ENCODE measurements at places on chromosomes 16 and 17.

- no peak for DNase-seq
Observed at GRCh38 chr17:68498479-68499326, 13.5 kb upstream of the PRKAR1A start.

- DNase-seq = no peak
Observed at GRCh38 chr16:54062361-54063278, 224.0 kb downstream of the IRX3 start.

DNA sequence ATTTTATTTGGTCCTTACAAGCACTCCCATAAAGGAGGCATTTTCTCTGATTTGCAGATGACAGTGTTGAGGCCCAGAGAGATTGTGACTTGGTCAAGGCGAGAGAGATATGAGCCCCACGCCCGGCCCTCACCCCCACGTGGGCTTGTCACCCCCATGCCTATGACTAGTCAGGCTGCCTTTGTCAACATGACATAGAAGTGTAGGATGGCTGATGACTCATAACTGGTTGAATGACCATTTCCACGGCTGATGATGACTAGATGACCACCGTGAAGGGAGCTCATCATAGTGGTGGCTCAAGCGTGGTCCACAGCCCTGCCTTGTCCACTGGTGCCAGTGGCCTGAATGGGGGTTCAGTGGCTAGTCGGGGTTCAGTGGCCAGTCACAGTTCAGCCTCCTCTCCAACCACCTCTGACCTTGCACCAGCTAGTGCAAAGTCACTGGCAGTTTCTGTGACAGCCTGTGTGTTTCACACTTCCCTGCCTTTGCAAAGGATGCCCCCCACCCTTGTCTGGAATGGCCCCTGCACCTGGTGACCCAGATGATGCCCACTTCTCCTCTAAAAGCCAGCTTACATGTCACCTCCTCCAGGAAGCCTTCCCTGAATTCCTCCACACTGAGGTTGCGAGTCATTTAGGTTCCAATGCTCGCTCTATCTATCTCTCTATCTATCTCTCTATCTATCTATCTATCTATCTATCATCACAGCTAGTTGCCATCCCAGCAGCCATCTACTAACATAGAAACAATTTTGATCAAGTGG, 3.8 kb upstream of the WSCD1 start:
- DNase-seq = no peak

GRCh38 chr16:46721885-46722284, 26.3 kb downstream of the MYLK3 start:
- no peak for DNase-seq

GRCh38 chr17:2336852-2337543, at the start of gene SGSM2:
SGSM2 (plus strand) TSS chr17:2337501; CDS start chr17:2337689, 188 bp downstream.
- no peak for DNase-seq

DNA sequence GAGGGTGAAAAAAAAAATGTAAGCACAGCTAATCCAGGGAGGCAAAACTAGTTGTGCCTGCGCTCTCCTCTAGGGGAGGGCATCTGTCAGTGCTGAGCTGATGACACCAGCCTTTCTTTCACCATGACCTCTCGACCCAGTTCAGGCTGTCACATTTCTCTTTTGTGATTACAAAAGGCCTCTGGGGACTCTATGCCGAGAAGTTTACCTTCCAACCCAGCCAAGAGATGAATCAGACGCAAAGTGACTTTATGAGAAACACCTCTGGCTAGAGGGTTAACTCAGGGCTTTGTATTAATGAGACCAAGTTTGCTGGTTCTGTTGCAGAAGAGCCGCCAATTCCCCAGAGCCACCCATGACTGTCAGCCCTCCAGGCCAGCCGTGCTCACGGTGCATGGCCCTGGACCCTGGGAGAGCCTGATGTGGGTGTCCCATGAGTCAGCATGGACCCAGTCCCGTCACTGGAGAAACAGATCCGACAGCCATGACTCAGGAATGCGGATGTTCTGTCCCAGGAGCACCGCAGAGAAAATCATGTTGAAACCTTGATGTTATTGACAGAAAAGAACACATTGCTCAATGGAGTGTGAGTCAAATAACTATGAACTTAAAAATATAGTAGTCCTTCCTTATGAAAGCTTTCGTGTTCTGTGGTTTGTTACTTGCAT, 437.2 kb downstream of the HS3ST3B1 start:
- DNase-seq = no peak

DNA sequence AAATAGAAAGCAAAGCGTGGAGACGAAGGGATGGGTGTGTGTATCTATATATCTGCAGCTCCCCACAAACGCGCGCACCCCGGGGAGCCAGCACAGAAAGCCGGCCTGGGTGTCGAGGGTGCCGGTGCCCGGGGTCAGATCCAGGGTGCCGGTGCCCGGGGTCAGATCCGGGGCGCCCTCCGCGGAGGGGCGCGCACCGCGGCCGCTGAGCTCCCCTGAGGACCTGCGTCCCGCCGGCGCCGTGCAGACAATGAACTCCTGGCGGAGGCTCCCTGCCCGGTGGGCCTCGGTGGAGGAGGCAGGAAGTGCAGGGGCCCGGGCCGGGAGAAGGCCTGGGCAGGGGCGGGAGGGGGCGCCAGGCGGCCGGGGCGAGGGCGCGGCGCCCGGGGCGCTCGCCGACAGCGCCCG, 1.1 kb downstream of the ZNF423 start:
- DNase-seq = no peak

DNA sequence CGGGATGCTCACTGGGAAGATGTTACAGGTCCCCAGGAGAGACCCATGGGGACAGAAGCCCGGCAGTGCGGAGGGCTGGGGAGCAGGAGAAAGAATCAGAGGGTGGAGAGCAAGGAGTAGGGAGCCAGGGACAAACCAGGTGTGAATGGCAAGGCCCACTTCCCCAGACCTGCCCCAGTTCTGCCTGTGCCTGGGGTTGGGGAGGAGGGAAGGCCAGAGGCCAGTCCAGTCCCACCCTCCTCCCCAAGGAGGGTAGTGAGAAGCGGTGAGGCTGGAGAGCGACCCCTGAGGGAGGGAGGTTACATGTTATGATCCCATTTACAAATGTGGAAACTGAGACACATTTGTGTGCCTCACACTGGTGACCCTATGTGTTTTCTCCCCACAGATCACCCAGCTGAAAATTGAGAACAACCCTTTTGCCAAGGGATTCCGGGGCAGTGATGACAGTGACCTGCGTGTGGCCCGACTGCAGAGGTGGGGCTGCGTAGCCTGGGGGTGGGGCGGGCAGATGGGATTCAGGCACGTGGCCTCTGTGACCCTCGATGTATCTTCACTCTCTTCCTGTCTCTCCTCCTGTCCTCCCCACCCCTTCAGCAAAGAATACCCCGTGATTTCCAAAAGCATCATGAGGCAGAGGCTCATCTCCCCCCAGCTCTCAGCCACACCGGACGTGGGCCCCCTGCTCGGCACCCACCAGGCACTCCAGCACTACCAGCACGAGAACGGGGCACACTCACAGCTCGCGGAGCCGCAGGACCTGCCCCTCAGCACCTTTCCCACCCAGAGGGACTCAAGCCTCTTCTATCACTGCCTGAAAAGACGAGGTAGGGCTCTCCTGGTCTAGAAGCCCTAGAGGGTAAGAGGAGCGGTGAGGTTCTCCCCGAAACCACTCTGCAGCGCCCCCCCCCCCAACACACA, 27.5 kb downstream of the TBX4 start:
- DNase-seq = no peak

- no peak for DNase-seq
Observed at GRCh38 chr16:82639666-82640336, 13.0 kb downstream of the CDH13 start.

DNA sequence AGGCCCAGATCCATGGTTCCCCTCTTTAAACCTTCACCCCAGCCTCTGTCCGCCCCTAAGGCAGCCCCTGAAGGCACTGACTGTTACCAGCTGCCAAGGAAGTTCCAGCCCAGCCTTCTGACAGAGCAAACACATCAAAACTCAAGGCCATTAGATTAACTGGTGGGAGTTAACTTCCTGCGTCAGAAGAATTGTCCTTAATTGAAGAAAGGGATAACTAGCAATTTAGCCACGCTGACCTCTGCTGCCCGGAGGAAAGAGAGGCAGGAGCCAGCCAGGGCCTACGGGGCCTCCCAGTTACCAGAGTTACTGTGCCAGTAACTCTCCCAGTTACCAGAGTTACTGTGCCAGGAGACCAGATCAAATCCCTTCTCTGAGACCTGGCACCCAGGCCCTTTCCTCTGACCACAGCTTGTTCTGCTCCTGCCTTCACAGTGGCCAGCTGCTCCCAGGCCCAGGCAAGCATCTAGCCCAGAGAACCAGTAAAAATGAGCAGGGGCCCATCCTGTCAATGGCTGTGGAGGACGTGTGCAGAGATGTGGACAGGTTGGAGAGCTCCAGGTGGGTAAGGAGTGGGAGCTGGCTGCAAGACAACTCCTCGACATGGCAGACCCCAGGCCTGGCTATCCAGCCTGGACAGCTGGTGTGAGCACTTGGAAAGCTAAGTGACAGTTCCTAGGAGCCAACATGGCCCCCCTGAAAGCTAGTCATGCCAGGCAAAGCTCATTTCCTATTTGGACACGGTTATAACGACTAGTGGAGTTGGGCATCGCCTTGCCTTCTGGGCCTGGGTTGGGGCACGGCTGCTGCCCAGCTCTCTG, 2.8 kb upstream of the PITPNM3 start:
- DNase-seq = no peak

GRCh38 chr16:57203451-57203850, 17.3 kb downstream of the RSPRY1 start:
- DNase-seq = no peak

- no peak for DNase-seq
Observed at GRCh38 chr17:11389583-11389982, 148.6 kb downstream of the SHISA6 start.

DNA sequence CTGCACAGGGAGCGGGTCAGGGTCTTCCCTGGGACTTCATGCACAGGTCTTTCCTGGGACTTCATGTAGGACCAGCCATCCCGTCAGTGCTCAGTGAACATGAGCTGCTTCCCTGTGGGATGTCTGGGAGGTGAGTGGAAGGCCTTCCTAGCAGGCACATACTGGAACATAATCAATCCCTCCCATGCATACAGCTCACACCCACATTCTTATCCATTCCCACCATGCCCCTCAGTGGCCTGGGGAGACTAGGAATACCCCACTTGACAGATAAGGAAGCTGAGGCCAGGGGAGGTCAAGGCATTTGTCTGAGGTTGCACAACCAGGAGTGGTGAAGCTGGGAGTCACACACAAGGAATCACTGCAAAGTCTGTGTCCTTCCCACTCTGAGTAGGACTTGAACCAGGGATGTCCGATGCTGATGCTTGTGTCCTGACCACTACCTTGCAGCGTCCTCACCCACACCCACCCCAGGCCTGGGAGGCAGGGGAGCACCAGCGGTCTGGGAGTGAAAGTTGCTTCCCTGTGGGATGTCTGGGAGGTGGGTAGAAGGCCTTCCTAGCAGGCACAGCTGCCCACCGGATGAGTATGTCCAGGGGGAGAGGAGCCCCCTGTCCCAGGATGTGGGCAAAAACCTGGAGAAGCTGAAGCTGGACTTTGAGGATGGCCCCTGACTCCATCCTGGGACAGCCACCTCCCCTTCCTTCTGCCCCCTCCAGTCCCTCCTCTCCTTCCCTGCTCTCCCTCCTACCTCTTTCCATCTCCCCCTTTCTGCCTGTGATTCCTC, 1.0 kb upstream of the NLRC5 start:
- no peak for DNase-seq

DNA sequence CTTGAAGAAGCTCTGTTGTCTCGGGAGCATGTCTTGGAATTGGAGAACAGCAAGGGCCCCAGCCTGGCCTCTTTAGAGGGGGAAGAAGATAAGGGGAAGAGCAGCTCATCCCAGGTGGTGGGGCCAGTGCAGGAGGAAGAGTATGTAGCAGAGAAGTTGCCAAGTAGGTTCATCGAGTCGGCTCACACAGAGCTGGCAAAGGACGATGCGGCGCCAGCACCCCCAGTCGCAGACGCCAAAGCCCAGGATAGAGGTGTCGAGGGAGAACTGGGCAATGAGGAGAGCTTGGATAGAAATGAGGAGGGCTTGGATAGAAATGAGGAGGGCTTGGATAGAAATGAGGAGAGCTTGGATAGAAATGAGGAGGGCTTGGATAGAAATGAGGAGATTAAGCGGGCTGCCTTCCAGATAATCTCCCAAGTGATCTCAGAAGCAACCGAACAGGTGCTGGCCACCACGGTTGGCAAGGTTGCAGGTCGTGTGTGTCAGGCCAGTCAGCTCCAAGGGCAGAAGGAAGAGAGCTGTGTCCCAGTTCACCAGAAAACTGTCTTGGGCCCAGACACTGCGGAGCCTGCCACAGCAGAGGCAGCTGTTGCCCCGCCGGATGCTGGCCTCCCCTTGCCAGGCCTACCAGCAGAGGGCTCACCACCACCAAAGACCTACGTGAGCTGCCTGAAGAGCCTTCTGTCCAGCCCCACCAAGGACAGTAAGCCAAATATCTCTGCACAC, 21.2 kb downstream of the AKAP1 start:
- DNase-seq = no peak

- DNase-seq = no peak
Observed at GRCh38 chr17:4625181-4625617, 16.3 kb downstream of the ALOX15 start.

DNA sequence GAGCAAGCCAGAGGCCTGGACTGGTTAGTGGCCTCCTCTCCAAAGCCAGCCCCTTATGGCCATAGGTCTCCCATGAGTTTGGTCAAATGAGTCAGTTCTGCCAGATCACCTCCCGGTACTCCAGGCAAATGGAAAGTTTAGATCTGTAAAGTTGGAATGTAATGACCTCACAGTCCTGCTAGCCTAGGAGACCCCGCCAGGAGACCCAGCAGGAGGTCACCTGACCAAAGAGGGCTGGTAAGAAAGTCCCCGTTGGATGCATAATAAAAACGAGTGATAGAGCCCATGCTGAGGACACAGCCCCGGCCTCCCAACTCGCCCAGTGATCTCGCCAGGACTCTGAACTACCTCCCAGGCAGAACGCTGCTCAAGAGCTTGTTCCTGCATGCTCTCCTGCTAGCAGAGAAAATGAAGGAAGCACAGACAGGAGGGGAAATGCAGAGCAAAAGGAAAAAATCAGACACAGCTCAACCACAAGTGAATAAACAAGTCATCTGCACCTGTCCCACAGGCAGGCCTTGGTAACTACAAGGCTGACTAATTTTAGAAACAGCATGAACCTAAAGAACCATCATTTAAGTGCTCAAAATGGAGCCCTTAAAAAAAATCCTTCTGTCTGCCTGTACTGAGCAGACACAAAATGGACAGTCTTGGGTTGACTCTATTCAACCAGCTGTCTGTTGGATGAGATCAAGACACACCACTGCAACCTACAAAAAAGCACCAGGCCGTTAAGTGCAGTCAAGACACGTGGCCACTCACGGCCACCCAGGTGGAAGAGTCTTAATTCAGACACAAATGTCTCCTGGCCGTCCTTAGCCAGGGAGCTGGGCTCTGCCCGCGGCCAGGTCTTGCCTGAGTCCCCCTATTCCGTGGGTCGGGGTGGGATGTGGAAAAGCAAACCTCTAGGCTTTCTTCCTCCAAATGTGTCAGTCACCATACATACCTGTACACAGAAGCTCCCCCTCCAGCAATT, 9.2 kb downstream of the CDIP1 start:
- DNase-seq = no peak

Data from NCI-H2081 treated with DMSO at 0.1 percent for 48 hours (cell line).